ENCODE measurements at places on chromosomes 7 and 10. TPM values are rescaled to one million over a fixed set of nuclear protein-coding genes. Genes with fewer than 3 reads are reported as not detected.

The GNG11 gene
- 6.1 TPM for total RNA-seq

The MDFIC gene
- total RNA-seq, result 29.7 TPM

The CALD1 gene
- 532 TPM for total RNA-seq

The POP7 gene
- total RNA-seq, result 14.9 TPM

The HGF gene
- 50.9 TPM for total RNA-seq

The EBF3 gene
- total RNA-seq, result 0.36 TPM

The TMEM26 gene
- 0.56 TPM for total RNA-seq

The KCP gene
- not detected for total RNA-seq

The DOCK4 gene
- 14.2 TPM for total RNA-seq

The GPR37 gene
- 9.2 TPM for total RNA-seq

The PILRA gene
- not detected for total RNA-seq

The RBP3 gene
- total RNA-seq, result not detected

The CHN2 gene
- not detected for total RNA-seq

Data from IMR-90 (cell line).